ENCODE measurements at places on chromosomes 3 and 15. TPM values are rescaled to one million over a fixed set of nuclear protein-coding genes. Genes with fewer than 3 reads are reported as not detected.

GRCh38 chr3:48180531-48181253 lies 7.5 kb downstream of the CDC25A start:
- no peak for DNase-seq

DNA sequence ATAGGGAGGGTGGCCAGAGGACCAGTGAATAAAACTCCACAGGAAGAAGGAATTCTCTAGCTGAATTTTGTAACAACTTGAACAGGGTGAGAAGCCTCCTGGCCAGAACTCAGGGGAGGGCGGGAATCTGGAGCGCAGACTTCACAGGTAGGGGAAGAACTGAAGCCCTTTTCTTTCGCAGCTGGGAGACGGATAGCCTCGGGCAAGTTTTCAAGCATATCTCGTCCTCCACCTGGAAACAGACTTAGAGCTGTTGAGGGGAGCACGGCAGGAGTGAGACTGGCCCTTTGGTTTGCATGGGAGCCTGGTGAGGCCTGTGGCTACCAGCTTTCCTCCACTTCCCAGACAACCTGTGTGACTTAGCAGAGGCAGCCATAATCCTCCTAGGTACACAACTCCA lies 10.9 kb upstream of the RPL39L start:
- no peak for DNase-seq

- DNase-seq: no peak
These were observed 81.4 kb upstream of the CRBN start for GRCh38 chr3:3260870-3261269.

The LTK gene
- not detected for total RNA-seq

DNA sequence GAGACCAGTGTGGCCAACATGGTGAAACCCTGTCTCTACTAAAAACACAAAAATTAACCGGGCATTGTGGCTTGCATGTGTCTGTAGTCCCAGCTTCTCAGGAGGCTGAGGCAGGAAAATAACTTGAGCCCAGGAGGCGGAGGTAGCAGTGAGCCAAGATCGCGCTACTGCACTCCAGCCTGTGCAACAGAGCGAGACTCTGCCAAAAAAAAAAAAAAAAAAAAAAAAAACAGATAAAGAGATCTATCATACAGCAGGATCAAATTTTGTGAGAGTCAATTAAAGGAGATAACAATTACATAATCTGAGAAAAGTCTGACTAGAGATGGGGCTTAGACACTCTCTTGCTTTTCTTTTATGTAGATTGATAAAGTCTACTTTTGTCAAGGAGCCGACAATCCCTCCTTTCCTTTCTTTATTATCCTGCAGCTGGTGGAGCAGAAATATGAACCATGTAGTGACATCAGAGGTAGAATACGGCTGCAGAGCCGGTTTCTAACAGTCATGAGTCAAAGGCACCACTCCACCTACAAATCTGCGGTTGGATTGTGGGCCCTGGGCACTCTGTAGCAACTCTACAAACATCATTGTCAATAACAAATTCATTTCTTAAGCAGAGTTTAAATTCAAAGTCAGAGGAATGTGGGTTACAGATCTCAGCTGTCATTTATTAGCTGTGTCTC lies 9.0 kb downstream of the C2CD4A start:
- no peak for DNase-seq

DNA sequence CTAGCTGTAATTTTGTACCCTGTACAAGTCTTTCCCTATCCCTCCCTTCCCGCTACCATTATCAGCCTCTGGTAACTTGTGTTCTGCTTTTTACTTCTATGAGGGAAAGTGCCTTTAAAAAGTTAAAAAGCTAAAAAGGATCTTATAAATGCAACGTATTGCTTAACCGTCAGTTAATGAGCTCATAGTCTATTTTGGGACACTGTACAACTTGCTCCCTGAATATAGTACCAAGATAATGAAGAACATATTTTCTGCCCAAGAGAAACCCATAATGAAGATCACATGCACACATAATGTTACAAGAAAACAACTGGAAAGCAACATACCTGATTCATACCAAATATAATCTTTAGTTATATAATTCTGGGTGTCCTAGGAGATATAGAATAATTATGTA lies 22.6 kb downstream of the ZIC1 start:
- no peak for DNase-seq

The LDHAL6B gene
- not detected for total RNA-seq

DNA sequence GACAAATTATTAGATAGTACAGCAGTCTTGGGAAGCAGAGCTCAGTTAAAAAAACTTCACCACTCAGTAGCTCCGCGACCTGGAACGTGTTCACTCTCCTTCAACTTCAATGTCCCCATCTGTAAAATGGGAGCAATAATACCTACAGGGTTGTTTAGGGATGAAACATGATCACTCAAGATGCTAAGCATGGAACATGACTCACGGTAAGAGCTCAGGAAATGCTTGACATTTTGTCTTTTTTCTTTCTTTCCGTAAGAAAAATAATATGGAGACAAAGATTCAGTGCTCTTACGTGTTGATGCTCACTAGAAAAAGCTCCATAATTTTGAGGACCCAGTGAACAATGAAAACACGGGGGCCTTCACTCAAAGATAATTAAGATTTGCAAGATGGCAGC lies 606.7 kb upstream of the MDFIC2 start:
- no peak for DNase-seq
